ENCODE measurements at places on chromosomes 5 and 9.

- no peak for DNase-seq
Observed at GRCh38 chr9:91384954-91385353, 23.2 kb upstream of the AUH start.

DNA sequence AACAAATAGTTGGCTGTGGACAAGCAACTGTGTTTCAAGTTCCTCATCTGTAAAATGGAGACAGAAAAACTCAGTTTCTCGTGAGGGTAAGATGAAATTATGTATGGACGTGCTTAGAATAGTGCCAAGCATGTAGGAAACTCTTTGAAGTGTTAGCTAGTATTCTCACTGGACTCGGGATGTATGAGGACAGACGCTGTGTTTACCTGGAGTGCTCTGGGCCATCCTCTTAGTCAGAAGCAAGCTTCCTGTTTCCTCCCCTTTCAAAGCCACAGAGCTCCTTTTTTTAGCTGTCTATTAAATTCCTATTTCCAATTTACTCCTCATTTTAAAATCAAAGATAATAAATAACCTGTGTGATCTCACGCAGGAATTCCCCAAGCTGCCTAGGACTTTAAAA lies 23.8 kb upstream of the IQGAP2 start:
- DNase-seq: no peak

- peak; percentile 4 for DNase-seq
Observed at GRCh38 chr9:128733256-128733655, 9.3 kb upstream of the ZDHHC12 start.

GRCh38 chr9:69254223-69254622 lies 70.8 kb upstream of the ENTREP1 start:
- DNase-seq: no peak

DNA sequence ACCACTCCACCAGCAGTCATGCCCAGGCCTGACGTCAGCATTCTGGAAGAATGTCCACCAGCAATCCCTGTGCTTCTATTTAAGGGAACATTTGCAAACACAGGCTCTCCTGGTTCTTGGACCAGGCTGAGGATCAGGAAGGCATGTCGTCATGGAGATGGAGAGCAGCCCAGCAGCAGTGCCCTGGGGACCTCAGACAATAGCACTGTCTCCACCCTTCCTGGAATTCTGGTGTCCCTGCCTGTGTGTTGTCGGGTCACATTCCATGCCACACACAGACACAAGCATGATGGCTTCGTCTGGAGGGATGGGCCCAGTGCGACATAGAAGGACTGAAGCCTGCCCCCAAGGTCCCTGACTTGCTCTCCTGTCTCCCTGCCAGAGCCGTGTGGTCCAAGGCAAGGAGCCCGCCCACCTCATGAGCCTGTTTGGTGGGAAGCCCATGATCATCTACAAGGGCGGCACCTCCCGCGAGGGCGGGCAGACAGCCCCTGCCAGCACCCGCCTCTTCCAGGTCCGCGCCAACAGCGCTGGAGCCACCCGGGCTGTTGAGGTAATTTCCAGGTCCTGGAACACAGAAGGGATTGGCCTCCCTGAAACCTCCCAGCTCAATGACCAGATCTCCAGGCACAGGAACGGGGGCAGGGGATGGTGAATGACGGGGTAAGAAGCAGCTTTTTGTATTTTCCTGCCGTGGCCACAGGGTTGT lies 43.8 kb downstream of the STOM start:
- DNase-seq: no peak

Measured in stimulated activated CD4-positive, alpha-beta T cell treated with anti-CD3 and anti-CD28 coated beads, Interleukin-4, amount 100 ng/mL, for 48 hours (primary cell).